ENCODE measurements at places on chromosomes 13 and 19.

DNA sequence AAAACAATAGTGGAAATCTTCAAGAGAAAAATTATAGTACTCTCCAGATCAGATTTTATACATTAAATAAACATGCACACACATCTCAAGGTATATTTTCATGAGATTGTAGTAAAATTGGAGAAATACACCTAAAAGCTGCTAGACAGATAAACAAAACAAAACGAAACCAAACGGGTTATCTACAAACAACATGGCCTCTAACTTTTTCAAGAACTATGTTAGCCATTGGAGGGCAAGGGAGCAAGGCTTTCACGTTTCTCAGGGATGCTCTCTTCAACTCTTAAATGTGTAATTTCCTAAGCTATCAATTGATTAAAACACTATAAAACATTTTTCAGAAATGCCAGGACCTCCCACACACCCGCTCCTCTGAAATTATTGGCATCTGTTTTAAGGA lies 1262.4 kb upstream of the PCDH20 start:
- no peak overlapping the region for H3K27ac ChIP-seq
- no peaks in the 10 kb centered on the region for H3K36me3 ChIP-seq
- no peaks in the 10 kb centered on the region for H3K27me3 ChIP-seq
- no peak for DNase-seq
- H3K4me3 ChIP-seq = no peak overlapping the region

DNA sequence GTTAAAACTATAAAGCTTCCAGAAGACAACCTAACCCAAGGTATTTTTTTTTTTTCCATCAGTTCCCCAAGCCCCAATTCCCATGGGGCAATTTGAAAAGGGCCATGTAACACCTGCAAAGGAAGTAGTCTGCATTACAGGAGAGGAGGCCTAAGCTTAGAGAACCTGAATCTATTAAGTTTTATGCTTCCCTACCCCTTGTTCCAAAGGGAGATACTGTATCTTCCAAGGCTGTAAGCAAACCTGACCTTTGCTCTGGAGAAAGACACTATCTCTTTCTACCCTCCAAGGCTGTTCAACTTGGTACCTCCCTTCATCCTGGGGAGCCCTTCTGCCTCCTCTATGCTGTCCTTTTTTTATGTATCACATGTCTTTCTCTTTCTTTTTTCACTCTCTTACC lies 15.0 kb downstream of the KATNAL1 start:
- DNase-seq = no peak
- H3K4me3 ChIP-seq = no peak overlapping the region
- no peaks in the 10 kb centered on the region for H3K27me3 ChIP-seq
- no peak overlapping the region for H3K27ac ChIP-seq
- peaks cover 9% of the 10 kb centered on the region for H3K4me1 ChIP-seq

DNA sequence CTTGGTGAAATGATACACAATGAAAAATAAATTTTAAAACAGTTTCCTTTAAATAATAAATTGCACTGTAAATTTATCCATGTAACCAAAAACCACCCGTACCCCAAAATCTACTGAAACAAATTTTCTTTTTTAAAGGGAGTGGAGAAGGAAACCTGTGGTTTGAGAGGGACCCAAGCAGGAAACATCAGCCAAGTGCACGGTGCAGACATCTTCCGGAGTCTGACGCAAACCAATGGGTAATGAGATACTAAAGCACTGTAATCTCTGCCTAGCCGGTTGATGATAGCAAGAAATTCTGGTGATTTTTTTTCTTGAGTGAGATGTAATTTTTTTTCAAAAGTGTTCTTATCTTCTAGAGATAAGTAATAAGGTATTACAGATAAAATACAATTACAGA lies 115.4 kb downstream of the ABCC4 start:
- peak overlapping the region; percentile 42 for H3K4me3 ChIP-seq
- peaks cover 46% of the 10 kb centered on the region for H3K4me1 ChIP-seq
- DNase-seq = peak; percentile 12
- H3K27me3 ChIP-seq = no peaks in the 10 kb centered on the region
- peak overlapping the region; percentile 86 for H3K27ac ChIP-seq
- peaks cover 24% of the 10 kb centered on the region for H3K36me3 ChIP-seq

DNA sequence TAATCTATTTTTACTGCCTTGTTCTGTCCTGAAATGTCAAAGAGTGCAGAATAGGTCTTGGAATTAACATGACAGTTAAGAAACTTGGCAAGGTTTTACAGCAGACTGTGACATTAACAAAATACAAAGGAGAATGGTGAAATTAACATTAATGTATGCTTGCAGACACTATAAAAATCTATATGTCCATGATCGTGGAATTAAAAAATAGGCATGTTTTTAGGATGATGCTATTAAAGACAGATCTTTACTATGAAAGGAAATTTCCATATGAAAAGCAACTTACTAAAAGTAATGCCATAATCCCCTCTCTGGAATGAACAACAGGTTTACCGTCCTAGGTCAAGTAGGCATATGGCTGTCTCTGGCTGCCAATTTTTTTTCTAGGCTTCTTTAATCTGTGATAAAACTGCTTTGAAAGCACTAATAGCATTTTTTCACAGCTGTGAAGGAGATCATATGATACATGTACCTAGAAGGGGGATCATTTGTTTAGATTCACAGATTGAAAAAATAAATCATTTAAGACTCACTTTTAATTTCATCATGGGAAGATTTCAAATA lies 291.5 kb downstream of the ZNF536 start:
- H3K36me3 ChIP-seq = no peaks in the 10 kb centered on the region
- H3K4me1 ChIP-seq = no peaks in the 10 kb centered on the region
- H3K27me3 ChIP-seq = peaks cover 4% of the 10 kb centered on the region
- DNase-seq = no peak
- no peak overlapping the region for H3K27ac ChIP-seq
- H3K4me3 ChIP-seq = no peak overlapping the region

GRCh38 chr13:98201984-98202383 lies 24.9 kb upstream of the RNF113B start:
- peaks cover 5% of the 10 kb centered on the region for H3K27me3 ChIP-seq
- no peaks in the 10 kb centered on the region for H3K36me3 ChIP-seq
- H3K27ac ChIP-seq = no peak overlapping the region
- no peak for DNase-seq

DNA sequence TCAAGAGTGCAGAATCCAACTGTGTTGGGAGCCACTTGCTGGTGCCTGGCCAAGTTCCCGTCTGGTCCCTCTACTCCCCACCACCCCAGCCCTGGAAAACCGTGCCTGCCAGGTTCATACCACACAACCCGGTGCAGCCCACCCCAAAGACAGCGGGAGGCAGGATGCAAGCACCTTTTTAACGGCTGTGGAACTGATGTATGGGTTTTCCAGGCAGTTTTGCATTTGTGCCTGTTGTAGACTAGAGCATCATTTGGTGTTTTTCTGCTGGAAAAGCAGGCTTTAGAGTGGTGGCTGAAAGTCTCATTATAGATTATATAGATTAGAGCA lies 13.5 kb downstream of the TFDP1 start:
- no peak overlapping the region for H3K27ac ChIP-seq
- peaks cover 53% of the 10 kb centered on the region for H3K36me3 ChIP-seq
- H3K4me1 ChIP-seq = peaks cover 13% of the 10 kb centered on the region
- no peaks in the 10 kb centered on the region for H3K27me3 ChIP-seq
- no peak overlapping the region for H3K4me3 ChIP-seq

GRCh38 chr19:40374084-40374483 lies 15.9 kb downstream of the HIPK4 start:
- H3K27me3 ChIP-seq = no peaks in the 10 kb centered on the region
- DNase-seq = no peak
- H3K4me1 ChIP-seq = no peaks in the 10 kb centered on the region

DNA sequence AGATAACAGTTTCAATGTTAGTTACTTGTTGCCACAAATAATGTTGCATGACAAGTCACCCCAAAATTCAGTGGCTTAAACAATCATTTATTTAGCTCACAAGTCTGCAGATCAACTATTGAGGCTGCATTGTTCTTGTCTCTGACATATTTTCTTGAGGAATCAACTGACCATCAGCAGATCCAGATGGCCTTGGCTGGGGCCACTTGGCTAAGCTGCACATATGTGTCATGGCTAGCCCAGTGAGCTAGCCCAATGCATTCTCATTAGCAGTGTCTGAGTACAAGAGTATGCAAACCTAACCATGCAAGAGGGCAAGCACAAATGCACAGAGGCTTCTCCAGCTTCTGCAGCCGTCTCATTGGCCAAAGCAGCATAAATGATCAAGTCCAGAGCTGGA lies 180.4 kb downstream of the DNAJC15 start:
- no peaks in the 10 kb centered on the region for H3K4me1 ChIP-seq
- no peaks in the 10 kb centered on the region for H3K36me3 ChIP-seq
- DNase-seq = no peak
- no peak overlapping the region for H3K27ac ChIP-seq
- no peak overlapping the region for H3K4me3 ChIP-seq
- H3K27me3 ChIP-seq = no peaks in the 10 kb centered on the region

- H3K27ac ChIP-seq = no peak overlapping the region
- no peaks in the 10 kb centered on the region for H3K27me3 ChIP-seq
- H3K4me3 ChIP-seq = no peak overlapping the region
- DNase-seq = no peak
Measured at GRCh38 chr19:38405276-38405675, 2.4 kb downstream of the FAM98C start.

DNA sequence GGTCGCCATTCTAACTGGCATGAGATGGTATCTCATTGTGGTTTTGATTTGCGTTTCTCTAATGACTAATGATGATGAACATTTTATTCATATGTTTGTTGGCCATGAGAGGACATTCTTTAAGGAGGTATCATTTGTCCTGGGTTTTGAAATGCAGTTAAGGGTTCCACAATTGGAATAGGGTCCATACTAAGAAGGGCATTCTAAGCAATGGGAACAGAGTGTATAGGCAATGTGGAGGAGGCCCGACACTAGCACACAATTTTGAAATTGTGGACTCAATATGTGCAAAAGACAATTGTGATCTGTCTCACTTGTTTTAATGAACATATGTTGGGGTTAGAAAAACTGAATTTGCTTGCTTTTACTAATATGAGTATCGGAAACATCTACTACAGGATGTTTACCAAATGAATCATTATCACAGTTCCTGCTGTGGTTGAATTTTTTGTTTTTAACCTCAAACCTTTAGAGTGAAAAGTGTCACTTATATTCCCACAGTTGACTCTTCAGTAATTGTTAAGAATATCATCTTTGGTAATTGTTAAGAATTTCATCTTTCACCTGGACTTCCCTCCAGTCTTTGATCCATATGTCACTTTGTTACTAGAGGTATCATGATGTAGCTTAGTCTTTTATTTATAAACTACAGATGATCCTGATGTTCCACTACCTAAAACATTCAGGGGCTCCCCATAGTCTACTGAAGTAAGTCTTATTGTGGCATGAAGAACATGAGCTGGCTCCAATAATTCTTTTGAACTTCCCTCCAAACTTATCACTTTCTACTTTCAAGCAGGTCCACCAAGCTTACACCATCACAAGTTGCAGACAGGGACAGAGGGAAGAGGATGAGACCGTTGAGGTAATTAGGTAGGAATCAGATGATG lies 109.7 kb upstream of the KLF12 start:
- H3K4me1 ChIP-seq = peaks cover 71% of the 10 kb centered on the region
- H3K4me3 ChIP-seq = peak overlapping the region; percentile 56
- DNase-seq = no peak
- H3K36me3 ChIP-seq = peaks cover 11% of the 10 kb centered on the region
- no peaks in the 10 kb centered on the region for H3K27me3 ChIP-seq

- no peak overlapping the region for H3K27ac ChIP-seq
- peaks cover 15% of the 10 kb centered on the region for H3K4me1 ChIP-seq
- H3K4me3 ChIP-seq = no peak overlapping the region
- peaks cover 17% of the 10 kb centered on the region for H3K27me3 ChIP-seq
- H3K36me3 ChIP-seq = no peaks in the 10 kb centered on the region
- DNase-seq = no peak
Measured at GRCh38 chr13:109165417-109165904, 536.0 kb downstream of the MYO16 start.

- no peaks in the 10 kb centered on the region for H3K27me3 ChIP-seq
- no peak for DNase-seq
- no peaks in the 10 kb centered on the region for H3K36me3 ChIP-seq
- H3K4me3 ChIP-seq = no peak overlapping the region
- no peaks in the 10 kb centered on the region for H3K4me1 ChIP-seq
Measured at GRCh38 chr13:87792878-87793277, 121.7 kb downstream of the SLITRK5 start.

GRCh38 chr19:13646758-13647157 lies 117.6 kb upstream of the MRI1 start:
- H3K4me1 ChIP-seq = no peaks in the 10 kb centered on the region
- peaks cover 4% of the 10 kb centered on the region for H3K27me3 ChIP-seq
- DNase-seq = no peak
- no peak overlapping the region for H3K4me3 ChIP-seq

Data from activated naive CD8-positive, alpha-beta T cell treated with anti-CD3 and anti-CD28 coated beads, Interleukin-2, amount 50 U/mL, for 24 hours (primary cell).